ENCODE measurements at places on chromosomes 5 and 9.
A peak's percentile ranks its signal among the peaks of the same experiment; 100 is the strongest.

DNA sequence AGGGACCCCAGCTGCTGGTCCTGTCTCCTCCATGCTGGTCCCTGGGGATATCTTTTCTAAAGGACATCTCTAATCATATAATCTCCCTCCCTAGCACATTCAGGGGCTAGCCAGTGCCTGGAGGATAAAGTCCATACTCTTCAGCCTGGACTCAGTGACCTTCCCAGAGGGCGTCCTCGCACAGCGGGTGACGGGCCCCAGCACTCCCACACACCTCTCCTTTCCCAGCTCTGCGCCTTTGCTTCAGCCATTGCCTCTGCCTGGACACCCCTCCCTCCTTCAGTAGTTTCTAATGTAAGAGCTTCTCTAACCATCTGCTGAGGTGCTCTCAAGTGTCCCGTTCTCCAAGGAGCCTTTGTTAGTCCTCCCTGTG lies 15.2 kb upstream of the TNIP1 start:
- DNase-seq, result no peak

GRCh38 chr9:93667006-93667405 lies 90.6 kb downstream of the PHF2 start:
- DNase-seq, result no peak

DNA sequence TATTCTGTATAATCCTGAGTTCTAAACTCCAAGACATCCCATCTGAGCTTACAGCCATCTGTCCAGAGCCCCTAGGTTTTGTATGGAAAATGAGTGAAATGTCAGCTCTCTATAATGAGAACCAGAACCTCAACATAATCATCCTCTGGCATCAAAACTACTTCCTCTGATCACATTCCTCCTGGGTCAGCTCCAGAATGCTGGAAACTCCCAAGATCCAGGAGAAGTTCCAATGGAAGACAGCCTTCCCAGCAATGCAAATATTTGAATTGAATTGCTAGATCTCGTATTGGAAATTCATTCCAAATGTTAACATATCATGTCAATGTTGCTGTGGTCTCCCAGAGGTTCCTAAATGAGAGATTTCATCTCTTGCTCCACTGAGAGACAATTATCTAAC lies 23.8 kb downstream of the C9 start:
- peak; percentile 16 for DNase-seq

DNA sequence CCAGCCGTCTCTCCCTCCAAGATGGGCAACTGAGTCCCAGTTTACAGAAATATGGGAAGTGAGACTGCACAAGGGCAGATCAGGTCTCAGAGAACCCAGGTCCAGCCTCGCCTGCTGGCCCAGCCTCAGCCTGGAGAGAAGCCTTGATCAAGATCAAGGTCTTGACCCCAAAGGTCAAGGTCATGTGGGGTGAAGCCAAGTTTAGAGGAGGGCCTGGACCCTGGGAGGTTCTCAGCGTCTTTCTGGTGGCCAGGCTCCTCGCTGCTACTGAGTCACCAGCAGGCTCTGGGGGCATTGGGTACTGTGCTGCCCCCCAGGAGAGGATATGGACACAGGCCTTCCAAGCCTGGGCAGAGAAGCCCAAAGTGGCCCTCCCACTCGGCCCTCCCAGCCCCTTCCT lies 8.8 kb downstream of the IPPK start:
- DNase-seq, result no peak

DNA sequence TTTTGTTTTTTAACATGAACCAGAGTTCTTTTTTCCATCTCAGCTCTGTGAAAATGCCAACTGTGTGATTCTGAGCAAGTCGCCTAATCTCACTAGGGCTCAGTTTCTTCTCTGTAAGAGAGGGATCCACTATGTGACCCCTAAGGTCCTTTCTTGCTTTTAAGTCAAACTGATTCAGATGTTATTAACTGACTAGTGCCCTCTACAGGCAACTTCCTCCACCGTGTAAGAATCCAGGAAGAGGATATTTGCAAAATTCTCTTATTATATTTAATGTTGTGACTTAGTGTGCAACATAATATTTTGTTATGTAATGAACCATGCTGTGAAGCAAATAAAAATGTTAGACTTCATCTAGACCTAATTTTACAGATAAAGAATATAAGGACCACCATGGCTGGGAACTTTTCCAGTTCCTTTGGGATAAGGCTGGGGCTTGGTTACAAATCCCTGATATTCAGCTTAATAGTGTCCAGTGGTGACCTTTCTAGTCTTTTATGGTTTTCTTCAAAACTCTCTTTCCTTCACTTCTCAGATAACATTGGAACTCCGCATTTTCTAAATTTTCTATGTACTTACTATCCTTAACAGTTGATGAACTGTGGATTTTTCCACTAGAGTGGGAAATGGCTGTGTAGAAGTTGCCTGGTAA lies 244.7 kb downstream of the PIK3R1 start:
- DNase-seq, result no peak

GRCh38 chr9:113888336-113888735 lies 12.2 kb downstream of the ZNF618 start:
- DNase-seq, result no peak

GRCh38 chr9:113737517-113738271 lies 138.4 kb upstream of the ZNF618 start:
- DNase-seq, result peak; percentile 28

DNA sequence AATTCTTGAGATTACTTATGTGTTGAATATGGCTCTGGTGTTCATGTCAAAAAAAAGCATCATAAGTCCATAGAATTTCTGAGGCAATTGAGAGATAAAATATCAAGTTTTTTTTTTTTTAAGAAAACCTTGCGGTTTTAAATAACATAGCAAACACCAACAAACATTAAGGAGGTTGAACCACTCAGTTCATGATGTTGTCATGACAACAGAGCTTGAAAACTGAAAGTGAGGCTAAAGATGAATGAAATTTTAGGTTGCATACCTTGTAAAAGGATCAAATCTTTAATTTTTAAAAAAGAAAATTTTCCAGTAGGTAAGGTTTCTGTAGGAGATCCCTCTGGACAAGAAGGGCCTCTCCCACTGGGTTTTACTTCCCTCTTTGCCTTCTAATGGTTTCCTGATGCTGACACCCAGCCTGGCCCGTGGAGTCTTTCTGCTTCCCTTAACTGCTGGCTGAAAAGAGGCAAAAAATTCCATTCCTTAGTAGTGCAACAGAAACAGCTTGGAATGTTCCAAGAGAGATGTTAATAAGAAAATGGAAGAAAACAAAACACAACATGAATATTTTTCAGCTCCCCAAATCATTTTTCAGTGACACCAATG lies 60.0 kb upstream of the FER start:
- DNase-seq, result no peak

GRCh38 chr5:65152131-65152530 lies 329.6 kb downstream of the ADAMTS6 start:
- DNase-seq, result peak; percentile 72

- no peak for DNase-seq
These were observed 1.9 kb downstream of the PCDHGB4 start for GRCh38 chr5:141389153-141390042.

DNA sequence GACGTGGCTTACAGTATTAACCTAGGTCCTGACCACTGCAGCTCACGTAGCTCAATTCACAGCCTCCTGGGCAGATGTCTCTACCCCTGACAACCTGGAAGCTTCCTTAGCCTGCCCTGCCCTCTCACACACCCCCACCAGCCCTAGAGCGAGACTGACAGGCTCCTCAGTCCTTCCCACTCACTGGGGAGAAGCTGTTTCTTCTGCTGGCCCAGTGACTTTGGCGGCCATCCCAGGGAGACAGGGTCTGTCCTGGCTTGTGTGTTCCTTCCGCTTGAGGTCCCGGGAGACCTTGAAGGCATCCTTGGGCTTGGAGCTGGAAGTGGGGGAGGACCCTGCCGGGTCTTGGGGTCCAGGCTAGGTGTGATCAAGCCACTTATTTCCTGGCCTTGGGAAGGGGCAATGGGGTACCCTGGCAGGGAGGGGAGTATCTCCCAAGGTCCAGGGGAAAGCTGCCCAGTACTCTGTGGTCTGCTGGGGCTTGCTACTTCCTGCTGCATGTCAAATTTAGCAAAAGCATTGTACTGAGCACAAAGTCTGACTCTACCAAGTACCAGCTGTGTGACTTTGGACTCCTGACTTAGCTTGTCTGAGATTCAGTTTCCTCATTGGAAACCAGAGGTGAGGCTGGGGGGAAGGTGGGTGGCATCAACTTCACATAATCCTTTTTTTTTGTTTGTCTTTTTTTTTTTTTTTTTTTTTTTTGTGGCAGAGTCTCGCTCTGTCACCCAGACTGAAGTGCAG lies 1.9 kb downstream of the MIGA2 start:
- DNase-seq, result no peak

- no peak for DNase-seq
These were observed 21.3 kb upstream of the SLC12A2 start for GRCh38 chr5:128062172-128062746.

GRCh38 chr5:54722846-54723433 lies 205.4 kb downstream of the SNX18 start:
- DNase-seq, result no peak

DNA sequence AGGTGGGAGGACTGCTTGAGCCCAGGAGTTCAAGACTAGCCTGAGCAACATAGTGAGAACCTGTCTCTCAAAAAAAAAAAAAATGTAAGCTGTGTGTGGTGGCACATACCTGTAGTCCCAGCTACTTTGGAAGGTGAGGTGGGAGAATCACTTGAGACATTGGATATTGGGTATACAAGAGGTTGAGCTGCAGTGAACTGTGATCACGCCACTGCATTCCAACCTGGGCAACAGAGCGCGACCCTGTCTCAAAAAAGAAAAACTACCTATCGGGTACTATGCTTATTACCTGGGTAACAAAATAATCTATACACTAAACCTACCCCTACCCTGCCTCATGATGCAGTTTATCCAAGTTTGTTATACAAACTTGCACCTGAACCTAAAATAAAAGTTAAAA lies 64.9 kb downstream of the AOPEP start:
- DNase-seq, result no peak

DNA sequence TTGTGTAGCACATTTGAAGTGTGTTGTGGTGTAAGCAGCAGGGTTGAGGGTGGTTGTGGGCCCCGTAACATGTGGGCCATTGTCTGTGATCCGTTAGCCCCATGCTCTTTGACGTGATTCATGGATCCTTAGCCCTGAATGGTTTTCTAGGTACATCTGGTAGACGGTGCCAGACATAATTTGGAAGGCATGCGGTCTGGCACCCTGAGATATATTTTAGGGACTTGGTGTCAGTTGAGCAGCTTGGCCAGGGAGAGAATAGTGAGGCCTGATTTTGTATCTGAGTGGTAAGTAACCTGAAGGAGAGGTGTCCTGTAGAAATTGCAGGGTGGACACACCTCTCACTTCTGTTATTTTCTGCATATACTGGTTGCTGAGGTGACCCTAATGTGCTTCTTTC lies 10.9 kb downstream of the SH3GL2 start:
- no peak for DNase-seq
